GM04503 (cell line): ENCODE measurements at places on chromosomes 5 and 9.

- no peak for DNase-seq
These were observed 168.6 kb upstream of the MVB12B start for GRCh38 chr9:126157826-126158587.

GRCh38 chr9:69946800-69947437 lies 96.7 kb upstream of the MAMDC2 start:
- peak; percentile 66 for DNase-seq

DNA sequence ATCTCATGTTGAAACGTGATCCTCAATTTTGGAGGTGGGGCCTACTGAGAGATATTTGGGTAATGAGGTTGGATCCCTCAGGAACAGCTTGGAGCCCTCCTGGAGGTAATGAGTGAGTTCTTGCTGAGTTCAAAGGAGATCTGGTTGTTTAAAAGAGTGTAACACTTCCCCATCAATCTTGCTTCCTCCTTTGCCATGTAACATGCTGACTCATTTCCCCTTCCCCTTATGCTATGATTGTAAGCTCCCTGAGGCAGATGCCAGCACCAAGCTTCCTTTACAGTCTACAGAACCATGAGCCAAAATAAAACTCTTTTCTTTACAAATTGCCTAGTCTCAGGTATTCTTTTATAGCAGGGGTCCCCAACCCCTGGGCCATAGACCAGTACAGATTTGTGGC lies 352.3 kb downstream of the SLCO4C1 start:
- no peak for DNase-seq

DNA sequence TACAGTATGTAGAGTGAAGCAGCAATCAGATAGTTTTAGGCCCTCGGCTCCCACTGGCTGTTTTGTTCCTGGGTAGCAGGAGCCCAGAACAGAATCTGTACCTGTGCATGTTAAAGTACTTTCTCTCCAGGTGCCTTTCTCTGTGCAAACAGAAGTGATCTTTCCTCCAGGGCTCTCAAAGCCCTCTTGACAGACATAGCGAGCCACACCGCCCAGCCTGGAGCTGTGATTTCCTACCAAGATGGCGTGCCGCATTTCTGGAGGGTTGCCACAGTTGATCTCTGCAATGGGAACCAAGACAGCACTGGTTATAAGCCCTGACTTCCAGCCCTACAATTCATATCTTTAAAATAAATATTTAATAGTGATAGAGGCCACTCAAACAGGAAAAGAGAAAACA lies 50.9 kb downstream of the SUSD1 start:
- no peak for DNase-seq

GRCh38 chr5:116382032-116382873 lies 192.4 kb downstream of the SEMA6A start:
- no peak for DNase-seq

GRCh38 chr9:8262625-8263622 lies 463.3 kb upstream of the DMAC1 start:
- DNase-seq = no peak

DNA sequence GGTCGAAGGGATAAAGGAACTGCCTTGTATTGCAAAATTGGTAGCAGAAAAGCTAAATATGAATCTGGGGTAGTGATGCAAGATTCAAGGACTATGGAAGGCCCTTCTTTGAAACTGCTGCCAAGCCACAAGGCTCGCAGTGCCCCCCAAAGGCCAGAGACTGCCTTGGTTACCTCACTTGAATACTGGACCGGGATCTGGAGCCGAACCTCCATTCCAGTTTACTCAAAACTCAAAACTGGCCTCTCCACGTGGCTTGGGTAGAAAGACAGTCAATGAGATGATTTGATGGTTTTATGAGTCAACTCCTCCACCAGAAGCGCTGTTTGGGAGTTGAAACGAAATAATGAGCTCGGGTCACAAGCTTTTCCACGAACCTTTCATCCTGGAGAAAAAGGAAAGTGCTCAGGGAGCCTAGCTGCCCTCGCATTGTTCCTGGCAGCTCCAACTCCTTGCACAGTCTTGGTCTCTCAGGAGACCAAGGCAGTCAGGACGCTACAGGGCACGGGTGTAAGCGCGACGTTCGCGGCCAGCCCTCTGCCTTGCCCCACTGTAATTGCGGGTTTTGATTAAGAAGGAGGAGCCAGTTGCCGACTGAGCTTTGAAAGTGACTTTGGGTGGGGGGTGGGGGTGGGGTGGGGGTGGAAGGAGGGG lies 2.8 kb downstream of the ST8SIA4 start:
- no peak for DNase-seq

GRCh38 chr5:160175438-160176218 lies 53.7 kb upstream of the FABP6 start:
- DNase-seq = no peak

GRCh38 chr5:67190861-67191260 lies 5.7 kb downstream of the CD180 start:
- no peak for DNase-seq

GRCh38 chr9:86526021-86526420 lies 171.8 kb upstream of the TUT7 start:
- DNase-seq = no peak

DNA sequence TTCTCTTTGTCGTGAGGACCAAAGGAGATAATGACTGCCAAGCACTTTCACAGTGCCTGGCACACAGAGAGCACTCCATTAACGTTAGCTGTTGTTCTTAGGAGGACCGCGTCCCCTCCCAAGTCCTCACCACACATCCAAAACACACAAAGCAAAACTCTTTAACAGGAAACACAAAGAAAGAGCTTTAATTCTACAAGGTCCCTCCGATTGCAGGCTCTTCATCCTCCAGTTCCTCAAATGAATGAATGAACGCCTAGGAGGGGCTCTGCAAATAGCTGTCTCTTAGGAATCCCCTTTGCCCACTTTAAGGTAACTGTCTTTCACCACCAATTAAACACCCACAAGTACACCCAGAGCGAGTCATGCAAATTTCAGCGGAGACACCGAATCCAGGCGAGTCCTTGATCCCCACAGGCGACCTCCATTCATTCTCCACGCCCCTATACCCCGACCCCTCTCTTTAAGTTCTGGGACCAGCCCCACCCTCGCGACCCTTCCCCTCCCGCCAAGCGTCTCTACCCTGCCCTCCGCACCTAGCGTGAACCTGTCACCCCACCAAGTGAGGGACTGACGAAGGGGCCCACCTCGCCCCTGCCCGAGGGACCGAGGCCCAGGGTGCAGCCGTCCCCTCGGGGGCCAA lies 644 bp downstream of the TSC1 start:
- DNase-seq = no peak

GRCh38 chr5:164202338-164202737 lies 696.9 kb downstream of the MAT2B start:
- DNase-seq = no peak

DNA sequence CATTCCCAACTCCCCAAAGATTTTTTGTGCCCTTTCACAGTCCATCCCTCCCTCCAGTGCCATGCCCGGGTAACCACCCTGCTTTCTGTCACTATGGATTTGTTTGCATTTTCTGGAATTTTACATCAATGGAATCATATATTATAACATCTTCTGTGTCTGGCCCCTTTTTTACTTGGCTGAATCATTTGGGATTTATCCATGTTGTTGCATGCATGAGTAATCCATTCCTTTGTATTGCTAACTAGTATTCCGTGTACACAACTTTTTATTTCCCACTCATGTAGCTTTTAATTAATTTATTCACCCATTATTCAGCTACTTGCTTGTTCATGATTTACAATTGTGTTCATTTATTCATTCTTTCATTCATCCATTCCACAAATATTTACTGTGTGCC lies 94.1 kb downstream of the FGF18 start:
- no peak for DNase-seq

DNA sequence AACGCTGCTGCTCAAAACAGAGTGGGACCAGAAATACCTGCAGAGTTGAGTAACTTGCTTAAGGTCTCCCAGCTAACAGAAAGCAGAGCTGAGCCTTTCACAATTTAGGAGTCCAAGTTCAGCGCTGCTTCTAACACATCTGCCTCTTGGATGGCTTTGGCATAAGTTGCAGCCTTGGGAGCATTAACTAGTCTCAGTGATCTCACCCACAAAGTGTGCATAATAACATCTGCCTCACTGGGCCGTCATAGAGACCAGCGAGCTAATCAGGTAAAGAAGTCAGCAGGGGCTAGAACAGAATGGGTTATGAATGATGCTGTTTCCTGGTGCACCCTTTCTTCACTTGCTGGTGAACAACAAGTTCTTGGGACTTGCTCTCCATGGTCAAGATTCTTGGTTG lies 36.5 kb downstream of the WWC1 start:
- DNase-seq = peak; percentile 36

DNA sequence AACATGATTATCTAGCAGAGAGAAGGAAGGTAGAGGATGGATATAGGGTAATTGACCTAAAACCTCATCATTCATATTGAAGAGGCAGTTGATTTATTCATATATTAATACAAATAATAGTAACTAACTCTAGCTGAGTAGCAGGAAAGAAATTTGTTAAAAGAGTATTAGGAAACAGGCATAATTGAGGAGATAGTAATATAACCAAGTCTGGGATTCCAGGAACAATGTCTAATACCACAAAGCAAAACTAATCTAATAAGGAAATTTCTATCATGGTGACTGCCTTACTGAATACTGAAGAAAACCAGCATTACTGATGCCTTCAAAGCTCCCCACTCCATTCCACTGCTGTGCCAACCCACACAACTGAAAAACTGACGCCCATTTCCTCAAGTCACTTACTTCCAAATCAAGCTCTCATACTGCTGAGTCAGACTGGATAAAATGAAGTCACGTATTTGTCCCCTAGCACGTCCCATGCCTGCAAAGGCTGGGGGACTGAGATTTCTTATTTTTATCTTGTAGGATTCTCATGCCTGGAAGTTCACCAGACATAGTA lies 153.9 kb downstream of the SMC2 start:
- no peak for DNase-seq

DNA sequence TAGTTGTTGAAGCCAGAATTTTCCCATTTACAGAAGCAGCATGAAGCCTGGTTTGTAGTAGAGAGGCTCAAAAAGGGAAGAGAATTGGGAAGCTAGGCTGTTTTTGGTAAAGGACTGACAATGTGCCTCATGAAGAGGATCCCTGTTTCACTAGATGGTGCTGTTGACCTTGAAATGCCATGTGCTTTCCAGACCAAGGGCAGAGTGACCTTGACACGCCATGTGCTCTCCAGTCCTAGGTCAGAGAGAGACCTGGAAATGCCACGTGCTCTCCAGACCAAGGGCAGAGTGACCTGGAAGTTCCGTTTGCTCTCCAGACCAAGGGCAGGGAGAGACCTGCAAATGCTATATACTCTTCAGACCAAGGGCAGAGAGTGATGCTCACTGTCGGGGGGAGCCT lies 32.0 kb downstream of the UNC13B start:
- DNase-seq = no peak

DNA sequence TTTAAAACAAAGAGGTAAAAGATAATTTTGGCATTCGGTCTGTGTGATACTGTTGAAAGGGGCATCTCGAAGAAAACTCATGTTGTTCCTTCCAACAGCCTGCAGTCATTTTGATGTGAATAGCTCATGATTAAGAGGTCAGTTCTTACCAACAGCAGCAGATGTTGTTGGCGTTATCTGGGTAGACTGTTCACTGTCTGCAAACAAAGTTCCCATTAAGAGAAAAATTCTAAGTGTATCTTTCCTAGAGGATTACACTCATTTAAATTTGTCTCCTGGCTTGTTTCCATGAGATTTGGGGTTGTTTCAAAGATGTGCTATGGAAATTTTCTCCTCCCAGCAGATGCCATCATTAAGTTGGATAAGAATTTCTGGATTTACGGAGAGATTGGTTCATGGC lies 138.2 kb upstream of the RORB start:
- DNase-seq = no peak

- no peak for DNase-seq
These were observed 56.8 kb upstream of the TRAF1 start for GRCh38 chr9:120983259-120983837.

- DNase-seq = no peak
These were observed 9.3 kb downstream of the CAST start for GRCh38 chr5:96671441-96671840.

GRCh38 chr9:126955811-126956210 lies 41.2 kb downstream of the RALGPS1 start:
- DNase-seq = no peak

DNA sequence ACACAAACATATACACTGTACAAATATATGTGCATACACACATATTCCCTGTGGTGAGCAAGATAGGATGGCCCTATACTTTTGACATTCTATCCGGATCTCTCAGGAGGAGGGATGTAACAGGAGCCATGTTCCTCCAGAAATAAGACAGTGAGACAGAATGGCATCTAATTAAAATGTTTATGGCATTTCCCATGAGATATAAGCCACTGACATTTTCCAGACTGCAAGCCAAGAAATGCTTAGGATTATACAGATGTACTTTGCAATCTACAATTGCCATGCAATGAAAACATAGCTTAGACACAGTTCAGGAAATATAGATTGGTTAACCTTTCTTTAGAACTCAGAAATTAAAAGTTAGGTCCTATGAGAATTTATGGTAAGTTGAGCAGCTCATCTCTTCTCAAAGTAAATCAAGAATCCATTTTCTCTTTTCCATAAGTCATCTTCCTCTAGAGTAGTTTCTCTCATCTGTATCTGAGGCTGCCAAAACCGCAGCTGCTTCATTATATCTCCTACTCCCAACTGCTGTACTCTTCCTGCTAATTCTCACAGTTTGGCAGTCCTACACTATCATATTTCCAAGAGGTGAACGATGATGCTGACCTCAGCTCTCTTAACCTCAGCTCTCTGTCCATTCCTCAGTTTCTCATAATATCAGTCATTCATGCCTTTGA lies 1719.1 kb downstream of the MAT2B start:
- no peak for DNase-seq

- no peak for DNase-seq
These were observed 572.1 kb downstream of the ACTL7B start for GRCh38 chr9:108283696-108284095.

DNA sequence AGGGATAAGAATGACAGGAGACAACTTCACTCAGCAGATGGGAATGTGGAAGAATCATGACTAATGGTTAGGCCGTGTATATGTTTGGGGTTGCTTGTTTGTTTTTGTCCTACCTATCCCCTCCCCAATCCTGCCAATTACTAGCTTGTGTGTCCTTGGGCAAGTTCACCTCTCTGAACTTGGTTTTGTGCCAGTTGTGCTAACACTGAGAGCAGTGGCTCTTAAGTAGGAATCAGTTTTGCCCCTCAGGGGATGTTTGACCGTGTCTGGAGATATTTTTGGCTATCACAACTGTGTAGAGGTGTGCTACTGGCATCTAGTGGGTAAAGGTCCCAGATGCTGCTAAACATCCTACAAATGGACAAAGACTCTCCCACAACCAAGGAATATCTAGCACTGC lies 287.0 kb downstream of the DMRT2 start:
- no peak for DNase-seq

GRCh38 chr5:8767111-8767510 lies 778.8 kb downstream of the SEMA5A start:
- no peak for DNase-seq
